ENCODE measurements at places on chromosomes 12 and 14.

GRCh38 chr14:68815298-68816182 lies 22.7 kb upstream of the ZFP36L1 start:
- no peak for DNase-seq

- DNase-seq = no peak
Measured at GRCh38 chr14:105666420-105666819, 140.0 kb downstream of the TMEM121 start.

- no peak for DNase-seq
Measured at GRCh38 chr12:111363578-111363977, 5.3 kb downstream of the PHETA1 start.

DNA sequence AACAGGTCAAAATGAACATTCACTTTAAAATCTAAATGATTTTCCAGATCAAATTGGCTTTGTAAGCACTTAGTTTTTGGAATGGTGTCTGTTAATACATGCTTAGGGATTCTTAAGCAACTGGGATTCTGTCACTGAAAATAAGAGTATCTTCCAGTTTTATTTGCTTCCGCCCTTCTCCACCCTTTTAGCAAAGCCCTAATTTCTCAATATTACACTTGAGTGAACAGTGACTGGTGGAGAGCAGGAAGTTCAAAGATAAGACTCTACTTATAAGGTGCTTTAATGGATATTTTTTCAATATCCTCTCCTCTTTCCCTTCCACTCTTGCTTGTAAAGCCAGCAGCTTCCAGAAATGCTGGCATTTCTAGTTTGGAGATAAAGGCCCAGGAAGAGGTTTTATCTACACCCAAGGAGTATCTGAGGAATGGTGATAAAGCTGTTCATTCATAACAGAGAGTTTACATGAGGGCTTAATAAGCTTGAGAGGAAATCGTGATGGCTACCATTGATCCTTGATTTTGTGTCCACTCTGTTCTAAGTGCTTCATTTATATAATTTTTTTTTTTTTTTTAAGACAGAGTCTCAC lies 265.9 kb upstream of the PRICKLE1 start:
- no peak for DNase-seq

GRCh38 chr12:19970116-19970515 lies 398.2 kb upstream of the PDE3A start:
- DNase-seq = no peak

- DNase-seq = no peak
Measured at GRCh38 chr12:132173135-132174014, 29.1 kb downstream of the NOC4L start.

- DNase-seq = no peak
Measured at GRCh38 chr14:79204591-79204990, 1006.7 kb downstream of the DIO2 start.

DNA sequence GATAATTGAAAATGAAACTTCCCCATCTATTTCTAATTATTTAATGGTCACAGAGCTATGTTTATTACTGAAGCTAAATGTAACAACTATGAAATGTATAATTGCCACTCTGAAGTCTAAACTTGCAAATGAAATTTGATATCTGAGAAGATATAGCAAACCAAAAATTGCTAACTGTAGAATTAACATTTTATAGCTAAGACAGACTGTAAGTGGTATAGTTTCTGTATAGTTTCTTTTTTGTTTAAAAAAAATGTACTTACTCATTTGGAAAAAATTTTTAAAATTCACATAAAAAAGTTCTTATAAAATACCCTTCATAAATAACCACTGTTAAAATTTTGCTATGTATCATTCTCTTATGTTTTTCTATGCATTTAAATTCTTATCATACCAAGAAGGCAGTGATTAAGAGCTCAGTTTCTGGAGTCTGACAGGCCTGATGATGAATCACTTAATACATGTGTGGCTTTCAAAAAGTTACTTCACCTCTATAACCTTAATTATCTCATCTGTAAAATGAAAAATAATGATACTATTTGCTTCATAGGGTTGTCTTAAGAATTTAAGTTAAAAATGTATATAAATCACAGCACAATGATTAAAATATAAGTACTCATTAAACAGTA lies 214.7 kb upstream of the GARIN2 start:
- DNase-seq = no peak

GRCh38 chr14:64549791-64550620 lies at the start of gene PPP1R36:
TSS of gene PPP1R36 (plus strand) at chr14:64549961. CDS start at chr14:64549998, 37 bp downstream.
- DNase-seq = no peak

DNA sequence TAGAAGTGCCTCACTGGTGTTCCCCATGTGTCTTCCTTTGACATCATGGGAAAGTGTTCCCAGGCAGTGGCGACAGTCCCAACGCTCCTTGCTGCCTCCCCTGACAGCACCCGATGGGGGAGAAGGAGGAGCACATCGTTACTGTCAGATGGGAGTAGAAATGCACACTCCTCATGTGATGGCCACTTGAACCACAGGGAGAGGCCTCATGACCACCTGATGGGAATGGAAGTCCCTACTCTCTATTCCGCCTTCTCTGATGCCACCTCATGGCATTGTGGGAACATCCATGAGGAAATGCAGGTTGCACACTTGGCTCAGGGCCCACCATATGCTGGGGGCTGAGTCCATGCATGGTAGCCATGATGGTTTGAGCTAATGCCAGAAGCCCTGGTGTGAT lies 14.3 kb upstream of the CORO1C start:
- DNase-seq = no peak

- no peak for DNase-seq
Measured at GRCh38 chr14:67127174-67127573, 62.1 kb upstream of the GARIN2 start.

DNA sequence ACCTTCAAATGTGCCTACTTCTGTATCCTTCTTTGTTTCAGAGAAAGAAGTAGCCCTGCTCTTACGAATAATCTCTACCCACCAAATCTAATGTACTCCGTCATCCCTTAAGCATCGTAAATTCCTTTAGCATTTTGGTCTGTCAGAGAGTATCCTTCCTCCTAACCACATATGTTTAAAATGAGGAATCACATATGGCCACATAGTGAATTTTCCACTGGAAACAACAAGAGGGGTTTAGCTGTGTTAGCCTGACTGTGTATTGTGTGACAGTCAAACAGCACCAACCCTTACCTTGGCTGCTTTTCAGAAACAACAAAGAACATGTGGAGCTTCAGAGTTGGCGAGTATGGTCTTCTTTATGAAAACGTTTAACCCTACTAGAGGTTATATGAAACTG lies 5.5 kb downstream of the LUM start:
- no peak for DNase-seq

GRCh38 chr14:59482541-59483331 lies 1.5 kb downstream of the L3HYPDH start:
- DNase-seq = no peak

- DNase-seq = no peak
Measured at GRCh38 chr14:104280085-104280901, 141.9 kb downstream of the KIF26A start.

DNA sequence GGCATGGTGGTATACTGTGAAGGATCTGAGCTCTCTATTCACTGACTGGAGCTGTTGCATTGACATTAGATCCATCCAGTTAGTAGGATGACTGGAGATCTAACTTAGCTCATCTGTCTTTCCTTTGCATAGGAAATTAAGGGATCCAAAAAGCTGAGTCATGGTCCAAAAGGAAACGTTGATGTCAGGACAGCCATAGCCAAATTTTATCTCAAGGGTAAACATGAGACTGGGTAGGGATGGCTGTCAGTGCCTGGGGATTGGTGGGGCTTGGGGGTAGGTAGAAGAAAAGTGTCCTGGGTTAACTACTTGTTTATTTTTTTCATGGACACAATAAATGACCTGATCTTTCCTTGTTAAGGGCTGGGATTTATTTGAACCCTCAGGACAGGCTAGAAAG lies 4.6 kb downstream of the FAM177A1 start:
- no peak for DNase-seq

All from stimulated activated CD8-positive, alpha-beta memory T cell treated with anti-CD3 and anti-CD28 coated beads, Interleukin-4, amount 100 ng/mL, for 1 hour (primary cell).